ENCODE measurements at places on chromosomes 6 and 20.

GRCh38 chr20:58986286-58986967, 5.4 kb downstream of the NELFCD start:
- peak; percentile 57 for DNase-seq

GRCh38 chr6:15249371-15250019, 3.6 kb downstream of the JARID2 start:
- DNase-seq = no peak

GRCh38 chr6:155315516-155315871, 1.2 kb upstream of the TFB1M start:
- no peak for DNase-seq

DNA sequence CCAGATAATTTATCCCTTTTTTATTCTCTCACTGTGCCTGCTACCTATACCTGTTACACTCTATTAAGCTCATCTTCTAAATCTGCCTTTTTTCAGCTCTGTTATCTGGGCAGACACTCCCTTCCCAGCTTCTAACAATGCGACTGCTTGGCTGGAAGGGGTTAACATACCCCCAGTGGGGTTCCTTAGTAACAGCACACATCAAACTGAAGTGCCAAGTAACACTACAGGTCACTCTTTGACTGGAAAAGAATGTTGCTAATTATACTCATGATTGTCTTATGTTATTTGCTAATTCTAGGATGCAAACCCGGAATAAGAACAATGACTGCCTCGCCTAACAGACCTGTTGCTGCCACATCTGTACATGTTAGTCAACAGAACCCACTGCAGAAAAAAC, 203.5 kb downstream of the EPM2A start:
- no peak for DNase-seq
